ENCODE measurements at places on chromosomes 1 and 21. TPM values are rescaled to one million over a fixed set of nuclear protein-coding genes. Genes with fewer than 3 reads are reported as not detected.

- H3K27me3 ChIP-seq: peaks cover 2% of the 10 kb centered on the region
- H3K4me1 ChIP-seq: peaks cover 52% of the 10 kb centered on the region
- DNase-seq: peak; percentile 29
- no peak overlapping the region for H3K4me3 ChIP-seq
Observed at GRCh38 chr1:172832006-172832725, 173.3 kb downstream of the FASLG start.

GRCh38 chr1:40078512-40079333, 18.3 kb downstream of the PPT1 start:
- no peak overlapping the region for H3K4me3 ChIP-seq
- no peak overlapping the region for H3K27ac ChIP-seq
- DNase-seq: peak; percentile 75
- no peaks in the 10 kb centered on the region for H3K27me3 ChIP-seq

- peaks cover 9% of the 10 kb centered on the region for H3K27me3 ChIP-seq
- H3K4me3 ChIP-seq: no peak overlapping the region
- peaks cover 9% of the 10 kb centered on the region for H3K4me1 ChIP-seq
- no peaks in the 10 kb centered on the region for H3K36me3 ChIP-seq
Observed at GRCh38 chr1:241841691-241842090, 6.3 kb upstream of the EXO1 start.

GRCh38 chr1:213162338-213162737, 111.3 kb downstream of the RPS6KC1 start:
- no peaks in the 10 kb centered on the region for H3K4me1 ChIP-seq
- no peak overlapping the region for H3K27ac ChIP-seq
- H3K36me3 ChIP-seq: peaks cover 18% of the 10 kb centered on the region
- DNase-seq: no peak
- H3K27me3 ChIP-seq: no peaks in the 10 kb centered on the region
- H3K4me3 ChIP-seq: no peak overlapping the region

PDE4B gene
- 24.3 TPM for total RNA-seq

DNA sequence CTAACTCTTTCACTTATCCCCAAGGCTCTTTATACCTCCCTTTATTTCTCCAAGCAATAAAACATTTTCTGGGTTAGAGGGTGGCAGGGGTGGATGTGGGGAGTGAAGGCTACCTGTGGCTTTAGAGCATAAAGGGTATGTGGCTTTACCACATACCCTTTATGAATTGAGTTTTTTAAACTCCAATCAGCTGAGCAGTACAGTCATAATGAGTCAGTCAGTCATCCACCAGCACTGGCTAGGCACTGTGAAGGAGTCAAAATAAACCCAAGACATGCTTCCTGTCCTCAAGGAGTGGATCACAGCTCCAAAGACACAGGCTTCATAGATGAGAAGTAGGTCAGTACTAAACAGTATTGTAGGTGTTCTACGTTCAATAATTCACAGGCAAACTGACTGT, 2.6 kb upstream of the TDRD10 start:
- peaks cover 15% of the 10 kb centered on the region for H3K4me1 ChIP-seq
- no peaks in the 10 kb centered on the region for H3K36me3 ChIP-seq
- no peak overlapping the region for H3K4me3 ChIP-seq
- no peak for DNase-seq
- H3K27ac ChIP-seq: no peak overlapping the region
- H3K27me3 ChIP-seq: peaks cover 39% of the 10 kb centered on the region

AK5 gene
- total RNA-seq: 0.73 TPM

Data from activated CD8-positive, alpha-beta T cell treated with anti-CD3 and anti-CD28 coated beads, Interleukin-2, amount 10 ng/mL, durations not matched to agents 7 days and 5 days (primary cell).